Cardiac fibroblast (primary cell): ENCODE measurements at places on chromosomes 12 and 14.

DNA sequence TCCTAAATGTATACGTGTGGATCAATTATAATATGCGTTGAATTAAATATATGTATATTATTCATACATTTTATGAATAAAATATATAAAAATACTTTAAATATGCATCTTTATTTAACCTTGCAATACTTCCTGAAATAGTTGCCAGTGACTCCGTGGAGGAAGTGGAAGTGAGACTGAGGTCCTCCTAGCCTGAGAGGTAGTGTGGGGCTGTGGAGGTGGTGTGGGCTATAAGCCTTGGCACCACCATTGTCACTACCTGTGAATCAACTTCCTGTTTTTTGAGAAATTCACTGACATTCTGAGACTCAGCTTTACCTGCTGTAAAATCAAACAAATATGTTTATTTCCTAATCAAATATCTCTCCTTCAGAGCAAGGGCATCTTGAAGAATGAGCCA, 514.2 kb downstream of the VRK1 start:
- no peak for DNase-seq

GRCh38 chr14:58985786-58986185, 202.7 kb upstream of the DAAM1 start:
- no peak for DNase-seq

GRCh38 chr12:509500-509899, 49.8 kb downstream of the B4GALNT3 start:
- DNase-seq = peak; percentile 37

DNA sequence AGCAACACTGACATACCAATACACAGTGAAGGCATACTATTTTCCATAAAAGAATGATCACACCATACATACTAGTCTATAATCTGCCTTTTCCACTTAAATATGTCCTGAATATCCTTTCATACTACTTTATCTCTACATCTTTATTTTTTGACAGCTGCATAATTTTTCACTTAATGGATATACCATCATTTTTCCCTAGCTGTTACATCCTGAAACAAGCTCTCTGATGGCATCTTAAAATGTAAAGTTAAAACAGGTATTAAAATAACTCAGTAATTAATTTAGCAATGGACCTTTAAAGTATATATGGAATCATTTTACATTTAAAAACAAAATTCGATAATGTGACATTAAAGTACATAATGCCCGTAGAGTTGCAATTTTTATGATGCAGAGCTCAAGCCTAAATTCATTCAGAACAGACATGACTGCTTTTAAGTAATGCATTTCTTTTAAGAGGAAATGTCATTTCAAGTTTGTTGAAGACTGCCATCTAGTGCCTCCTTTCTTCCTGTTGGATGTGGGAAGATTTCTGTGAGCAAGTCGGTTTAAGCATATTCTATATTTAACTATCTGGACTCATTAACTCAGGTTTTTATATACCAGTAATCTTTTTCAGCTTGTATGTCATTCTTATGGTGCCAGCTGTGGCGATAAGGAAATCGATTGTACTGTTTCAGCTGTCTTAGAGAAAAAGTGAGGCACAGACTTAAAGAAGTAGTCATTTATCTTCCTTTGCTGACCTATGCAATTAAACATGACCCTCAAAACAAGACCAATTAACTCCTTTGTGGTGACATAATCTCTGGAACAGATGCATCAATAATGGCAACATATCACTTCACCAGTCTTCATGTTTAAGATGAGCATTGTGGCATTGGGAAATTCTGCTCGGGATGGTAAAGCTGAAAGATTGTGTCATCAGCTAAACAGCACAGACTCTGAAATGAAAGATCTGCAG, 20.3 kb downstream of the PRICKLE1 start:
- DNase-seq = peak; percentile 76

DNA sequence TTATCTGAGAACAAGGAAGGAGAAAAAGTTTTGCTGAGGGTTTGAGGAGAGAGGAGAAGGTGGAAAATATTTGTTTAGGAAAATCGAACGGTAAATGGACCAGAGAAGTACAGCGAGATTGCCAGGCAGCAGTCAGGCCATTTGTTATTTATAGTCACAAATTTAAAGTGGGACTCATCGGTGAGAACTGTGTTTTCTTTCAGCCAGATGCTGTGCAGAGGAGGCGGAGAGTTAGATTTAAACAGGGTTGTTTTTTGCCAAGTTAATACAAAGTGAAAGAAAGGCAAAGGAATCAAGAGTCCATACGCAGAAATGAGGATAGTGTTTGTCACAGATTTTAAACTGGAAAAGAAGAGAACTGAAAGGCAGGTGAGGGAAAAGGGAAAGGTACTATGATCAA, 200.6 kb upstream of the CNOT2 start:
- DNase-seq = no peak

- DNase-seq = no peak
Measured at GRCh38 chr12:113891167-113891692, 74.9 kb downstream of the RBM19 start.

- no peak for DNase-seq
Measured at GRCh38 chr12:40917561-40917960, 225.3 kb downstream of the CNTN1 start.

- no peak for DNase-seq
Measured at GRCh38 chr12:62469704-62470103, 3.1 kb downstream of the MON2 start.

- DNase-seq = no peak
Measured at GRCh38 chr12:109962398-109962797, 33.8 kb downstream of the GIT2 start.
